ENCODE measurements at places on chromosomes 7 and 10. TPM values are rescaled to one million over a fixed set of nuclear protein-coding genes. Genes with fewer than 3 reads are reported as not detected.
A peak's percentile ranks its signal among the peaks of the same experiment; 100 is the strongest.

DNA sequence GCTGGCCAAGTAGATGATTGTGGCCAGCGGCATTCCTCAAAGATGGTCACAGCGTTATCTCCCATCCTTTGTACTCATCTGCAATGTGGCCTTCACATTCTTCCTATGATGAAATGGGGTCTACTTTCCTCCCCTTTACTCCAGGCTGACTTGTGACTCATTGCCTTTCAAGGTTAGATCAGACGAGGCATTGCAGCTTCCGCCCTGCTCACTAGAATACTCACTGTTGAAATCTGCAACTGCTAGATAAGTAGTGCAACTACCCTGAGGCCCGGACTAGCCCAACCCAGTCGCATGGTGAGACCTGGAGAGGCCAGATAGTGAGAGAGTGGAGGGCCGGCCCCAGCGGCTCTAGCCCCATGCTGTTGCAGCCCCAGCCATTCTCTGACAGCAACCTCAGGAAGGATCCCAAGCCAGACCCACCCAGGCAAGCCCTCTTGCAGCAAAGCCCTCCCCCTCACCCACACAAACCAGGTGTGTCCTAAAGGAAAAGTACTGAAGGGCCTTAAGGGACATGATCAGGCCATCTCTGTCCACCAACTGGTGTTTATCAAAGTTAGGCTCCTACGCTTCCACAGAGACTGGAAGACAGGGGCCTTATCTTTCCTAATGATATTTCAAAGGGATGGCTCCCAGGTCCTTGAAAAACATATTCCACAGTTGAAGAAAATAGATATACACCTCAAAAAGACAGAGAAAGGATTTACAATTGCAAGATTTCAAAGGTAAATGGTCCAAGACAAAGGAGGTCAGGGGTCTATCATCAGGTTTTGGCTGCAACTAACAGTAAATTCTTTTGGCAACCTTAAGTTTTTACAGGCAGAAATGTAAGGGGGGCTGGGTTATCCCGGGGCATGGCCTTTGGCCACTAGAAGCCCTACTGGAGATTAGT, 107.2 kb upstream of the TRIM24 start:
- H3K36me3 ChIP-seq: no peaks in the 10 kb centered on the region
- DNase-seq: no peak
- no peaks in the 10 kb centered on the region for H3K4me1 ChIP-seq
- H3K27me3 ChIP-seq: no peaks in the 10 kb centered on the region
- H3K4me3 ChIP-seq: no peak overlapping the region

GRCh38 chr10:28734938-28735759, 57.8 kb downstream of the BAMBI start:
- H3K36me3 ChIP-seq: no peaks in the 10 kb centered on the region
- H3K4me3 ChIP-seq: no peak overlapping the region
- H3K27ac ChIP-seq: no peak overlapping the region
- H3K27me3 ChIP-seq: no peaks in the 10 kb centered on the region
- no peaks in the 10 kb centered on the region for H3K4me1 ChIP-seq
- no peak for DNase-seq

GRCh38 chr10:26242706-26243350, 26.3 kb downstream of the GAD2 start:
- no peak overlapping the region for H3K4me3 ChIP-seq
- H3K27ac ChIP-seq: no peak overlapping the region
- no peaks in the 10 kb centered on the region for H3K36me3 ChIP-seq
- DNase-seq: no peak

DNA sequence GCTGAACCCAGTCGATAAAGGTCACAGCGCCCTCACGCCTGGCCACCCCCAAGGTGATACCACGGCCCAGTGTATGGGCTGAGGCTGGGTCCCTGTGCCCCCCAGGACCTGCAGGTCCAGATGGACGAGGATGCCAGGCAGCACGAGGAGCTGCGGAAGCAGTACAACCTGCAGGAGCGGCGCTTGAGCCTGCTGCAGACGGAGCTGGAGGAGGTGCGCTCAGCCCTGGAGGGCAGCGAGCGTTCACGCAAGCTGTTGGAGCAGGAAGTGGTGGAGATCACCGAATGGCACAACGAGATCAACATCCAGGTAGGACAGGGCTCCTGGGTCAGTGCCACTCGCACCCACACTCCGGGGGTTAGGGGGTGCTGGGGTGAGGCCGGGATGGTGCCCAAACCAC, 24.2 kb upstream of the ARPC1A start:
- no peak overlapping the region for H3K4me3 ChIP-seq
- H3K27me3 ChIP-seq: no peaks in the 10 kb centered on the region
- H3K27ac ChIP-seq: no peak overlapping the region
- no peak for DNase-seq
- no peaks in the 10 kb centered on the region for H3K36me3 ChIP-seq

DNA sequence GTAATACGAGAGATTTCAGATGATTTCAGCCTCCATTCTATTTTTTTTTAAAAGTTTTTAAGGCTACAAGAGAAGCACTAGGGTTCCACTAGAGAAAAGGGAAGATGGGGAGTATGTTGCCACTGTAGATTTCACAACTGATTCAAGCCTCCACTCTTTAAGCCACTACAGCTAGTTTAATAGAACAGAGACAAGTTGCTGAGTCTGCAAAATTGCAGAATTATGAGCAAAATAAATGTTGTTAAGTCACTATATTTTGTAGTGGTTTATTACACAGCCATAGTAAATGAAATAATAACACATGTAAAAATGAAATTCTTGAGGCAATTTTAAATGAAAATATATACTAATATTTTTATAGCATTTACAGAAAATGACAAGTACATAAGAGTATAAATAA, 96.0 kb upstream of the POT1 start:
- H3K4me1 ChIP-seq: no peaks in the 10 kb centered on the region
- H3K27ac ChIP-seq: no peak overlapping the region
- H3K36me3 ChIP-seq: no peaks in the 10 kb centered on the region
- H3K4me3 ChIP-seq: no peak overlapping the region

GRCh38 chr10:35012781-35013180, 77.4 kb downstream of the CUL2 start:
- H3K27me3 ChIP-seq: no peaks in the 10 kb centered on the region
- no peaks in the 10 kb centered on the region for H3K4me1 ChIP-seq
- H3K4me3 ChIP-seq: no peak overlapping the region
- DNase-seq: no peak

DNA sequence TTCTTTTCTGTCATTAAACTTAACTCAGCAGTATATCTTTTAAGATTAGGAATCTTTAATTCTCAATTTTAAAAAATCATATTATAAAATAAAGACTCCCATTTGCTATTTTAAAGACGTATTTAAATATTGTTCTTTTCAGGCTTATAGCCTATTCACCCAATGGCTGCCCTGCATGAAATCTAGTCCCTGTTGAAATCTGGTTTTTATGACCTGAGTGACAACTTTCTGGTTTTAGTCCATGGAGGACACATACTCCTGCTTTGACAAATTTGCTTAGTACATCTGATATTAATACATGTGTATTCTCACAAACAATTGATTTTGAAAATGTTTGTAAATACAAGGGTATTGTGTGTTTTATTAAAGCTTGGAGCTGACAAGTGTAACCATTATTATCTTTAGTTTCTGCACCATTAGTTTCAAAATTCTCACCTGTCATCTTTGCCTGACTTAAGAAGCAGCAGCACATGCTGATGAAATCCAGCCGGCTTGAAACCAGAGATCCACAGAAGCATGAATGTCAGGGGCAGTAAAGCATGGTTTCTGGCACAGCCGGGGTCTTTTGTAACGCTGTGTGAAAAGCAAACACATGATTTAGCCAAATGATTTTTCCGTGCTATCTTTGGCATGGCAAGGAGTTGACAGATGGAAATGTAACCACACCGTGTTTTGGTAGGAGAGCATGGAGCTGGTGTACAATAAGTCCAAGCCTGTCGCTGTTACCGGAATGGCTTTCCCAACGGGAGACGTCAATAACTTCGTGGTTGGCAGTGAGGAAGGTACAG, 262.8 kb downstream of the DYNC1I1 start:
- no peaks in the 10 kb centered on the region for H3K36me3 ChIP-seq
- no peaks in the 10 kb centered on the region for H3K27me3 ChIP-seq
- H3K4me1 ChIP-seq: no peaks in the 10 kb centered on the region
- H3K27ac ChIP-seq: no peak overlapping the region
- H3K4me3 ChIP-seq: no peak overlapping the region
- no peak for DNase-seq

DNA sequence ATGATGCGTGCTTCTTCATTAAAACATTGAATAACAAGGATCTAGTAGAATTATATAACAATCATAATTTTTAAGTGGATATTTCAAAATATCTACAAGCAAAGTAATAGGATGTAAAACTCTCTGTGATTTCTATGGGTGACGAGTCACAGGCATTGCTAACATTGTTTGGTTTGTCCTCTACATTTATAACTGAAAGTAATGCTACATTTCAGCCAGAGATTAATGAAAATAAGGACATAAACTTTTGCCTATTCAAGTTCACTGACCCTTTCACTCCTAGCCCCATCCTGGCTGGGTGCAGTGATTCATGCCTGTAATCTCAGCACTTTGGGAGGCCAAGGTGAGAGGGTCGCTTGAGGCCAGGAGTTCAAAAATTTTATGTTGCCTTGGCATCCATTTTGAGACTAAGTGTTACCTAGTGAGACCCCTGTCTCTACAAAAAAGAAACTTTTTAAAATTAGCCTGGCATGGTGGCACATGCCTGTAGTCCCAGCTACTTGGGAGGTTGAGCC, 38.4 kb upstream of the HSPA12A start:
- no peaks in the 10 kb centered on the region for H3K36me3 ChIP-seq
- no peaks in the 10 kb centered on the region for H3K4me1 ChIP-seq
- DNase-seq: no peak
- H3K4me3 ChIP-seq: no peak overlapping the region
- H3K27me3 ChIP-seq: no peaks in the 10 kb centered on the region

DNA sequence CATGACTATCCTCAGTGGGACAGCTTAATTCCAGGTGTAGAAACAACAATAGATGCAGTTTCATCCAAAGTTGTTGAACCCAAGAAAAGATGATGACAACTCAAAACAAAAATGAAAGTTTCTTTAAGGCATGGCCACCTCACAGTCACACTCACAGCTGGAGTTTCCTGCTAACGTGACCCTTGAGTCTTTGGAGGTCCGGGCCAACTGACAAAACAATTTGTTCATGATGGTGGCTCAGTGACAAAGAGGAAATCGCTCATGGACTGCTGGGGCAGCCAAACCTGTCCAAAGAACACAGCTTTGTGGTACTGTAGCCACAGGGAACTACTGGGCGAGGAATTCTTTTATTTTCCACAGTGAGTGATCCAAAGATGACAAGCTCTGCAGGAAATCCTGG, 96.0 kb upstream of the JCAD start:
- H3K4me3 ChIP-seq: no peak overlapping the region
- H3K4me1 ChIP-seq: no peaks in the 10 kb centered on the region
- H3K27ac ChIP-seq: peak overlapping the region; percentile 28
- DNase-seq: peak; percentile 16
- H3K36me3 ChIP-seq: no peaks in the 10 kb centered on the region

DNA sequence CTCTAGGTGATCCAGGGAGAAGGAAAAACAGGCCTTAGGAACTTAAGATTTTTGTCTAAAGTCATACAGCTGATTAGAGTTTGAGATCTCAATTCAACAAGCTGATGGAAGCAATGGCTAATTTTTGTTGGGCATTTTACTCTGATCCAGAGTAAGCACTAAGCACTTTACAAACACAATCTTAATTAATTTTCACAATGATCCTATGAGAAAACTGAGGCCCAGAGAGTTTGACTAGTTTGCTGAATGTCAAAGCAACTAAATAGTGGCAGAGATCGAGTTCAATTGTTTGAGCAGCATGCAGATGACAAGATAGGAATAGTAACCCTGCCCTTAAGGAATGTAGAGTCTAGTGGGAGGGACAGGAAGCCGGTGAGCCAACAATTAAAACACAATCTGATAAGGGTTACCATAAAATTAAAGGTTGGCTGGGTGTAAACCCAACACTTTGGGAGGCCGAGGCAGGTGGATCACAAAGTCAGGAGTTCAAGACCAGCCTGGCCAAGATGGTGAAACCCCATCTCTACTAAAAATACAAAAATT, 13.5 kb upstream of the RPEL1 start:
- H3K4me1 ChIP-seq: peaks cover 50% of the 10 kb centered on the region
- no peak overlapping the region for H3K4me3 ChIP-seq
- DNase-seq: no peak

DNA sequence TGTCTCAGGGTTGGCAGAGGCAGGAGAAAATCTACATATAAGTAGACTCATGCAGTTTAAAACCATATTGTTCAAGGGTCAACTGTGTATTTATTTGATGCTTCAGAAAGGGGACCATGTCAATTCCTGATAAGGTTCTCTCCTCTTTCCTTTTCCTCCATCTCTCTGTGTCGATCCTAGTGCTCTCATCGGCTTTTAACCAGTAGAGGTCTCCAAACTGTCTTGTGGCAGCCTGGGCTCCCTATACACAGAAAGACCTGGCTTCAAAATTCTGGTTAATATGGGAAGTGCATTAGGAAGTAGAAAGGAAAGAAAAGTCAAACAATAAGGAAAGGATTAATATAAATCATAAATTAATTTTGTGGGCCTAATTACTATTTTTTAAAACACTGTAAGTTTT, 304.4 kb upstream of the C7orf33 start:
- no peaks in the 10 kb centered on the region for H3K4me1 ChIP-seq
- H3K36me3 ChIP-seq: no peaks in the 10 kb centered on the region
- no peak for DNase-seq
- no peak overlapping the region for H3K4me3 ChIP-seq
- H3K27ac ChIP-seq: no peak overlapping the region

GRCh38 chr7:134763960-134764359, 15.5 kb upstream of the CALD1 start:
- no peak for DNase-seq
- H3K4me1 ChIP-seq: no peaks in the 10 kb centered on the region
- no peak overlapping the region for H3K4me3 ChIP-seq
- no peak overlapping the region for H3K27ac ChIP-seq
- H3K36me3 ChIP-seq: no peaks in the 10 kb centered on the region
- H3K27me3 ChIP-seq: no peaks in the 10 kb centered on the region

- H3K4me3 ChIP-seq: no peak overlapping the region
- H3K27me3 ChIP-seq: peaks cover 10% of the 10 kb centered on the region
- DNase-seq: no peak
- no peak overlapping the region for H3K27ac ChIP-seq
These were observed 5.7 kb upstream of the WDR86 start for GRCh38 chr7:151415375-151416105.

DNA sequence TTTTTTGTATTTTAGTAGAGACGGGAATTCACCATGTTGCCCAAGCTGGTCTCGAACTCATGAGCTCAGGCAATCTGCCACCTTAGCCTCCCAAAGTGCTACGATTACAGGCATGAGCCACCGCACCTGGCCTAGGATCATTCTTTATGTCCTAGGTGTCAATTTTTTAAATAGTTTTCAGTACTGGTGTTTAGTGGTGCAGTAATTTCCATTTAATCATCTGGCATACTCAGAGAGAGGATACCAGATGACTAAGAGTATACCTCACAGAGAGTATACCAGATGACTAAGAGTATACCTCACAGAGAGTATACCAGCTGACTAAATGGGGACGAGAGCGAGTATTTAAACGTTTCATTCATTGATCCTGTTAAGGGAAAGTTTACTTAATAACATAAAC, 37.3 kb upstream of the TMEM248 start:
- H3K4me1 ChIP-seq: no peaks in the 10 kb centered on the region
- no peak overlapping the region for H3K27ac ChIP-seq
- no peak overlapping the region for H3K4me3 ChIP-seq
- no peaks in the 10 kb centered on the region for H3K27me3 ChIP-seq
- DNase-seq: no peak

GRCh38 chr7:4244041-4244440, 438.1 kb upstream of the FOXK1 start:
- H3K4me1 ChIP-seq: no peaks in the 10 kb centered on the region
- H3K36me3 ChIP-seq: no peaks in the 10 kb centered on the region
- DNase-seq: no peak
- H3K27me3 ChIP-seq: no peaks in the 10 kb centered on the region

LYZL2 gene
- not detected for total RNA-seq

CTBP2 gene
- 77.6 TPM for total RNA-seq

ZDHHC6 gene
- 36.0 TPM for total RNA-seq

SLC18A2 gene
- total RNA-seq: 1.9 TPM

ADAMTS14 gene
- total RNA-seq: 2.4 TPM

All from left lung (tissue), 14 donors.